ENCODE measurements at places on chromosomes 1 and 21. TPM values are rescaled to one million over a fixed set of nuclear protein-coding genes. Genes with fewer than 3 reads are reported as not detected.

GRCh38 chr1:181486098-181486420 lies 2.7 kb downstream of the CACNA1E start:
- H3K27me3 ChIP-seq, result no peaks in the 10 kb centered on the region
- peak overlapping the region; percentile 74 for H3K4me3 ChIP-seq
- H3K36me3 ChIP-seq, result no peaks in the 10 kb centered on the region
- peaks cover 3% of the 10 kb centered on the region for H3K4me1 ChIP-seq

GRCh38 chr1:232553809-232554208 lies 76.1 kb downstream of the SIPA1L2 start:
- no peaks in the 10 kb centered on the region for H3K4me1 ChIP-seq
- DNase-seq, result no peak
- H3K27ac ChIP-seq, result no peak overlapping the region

DNA sequence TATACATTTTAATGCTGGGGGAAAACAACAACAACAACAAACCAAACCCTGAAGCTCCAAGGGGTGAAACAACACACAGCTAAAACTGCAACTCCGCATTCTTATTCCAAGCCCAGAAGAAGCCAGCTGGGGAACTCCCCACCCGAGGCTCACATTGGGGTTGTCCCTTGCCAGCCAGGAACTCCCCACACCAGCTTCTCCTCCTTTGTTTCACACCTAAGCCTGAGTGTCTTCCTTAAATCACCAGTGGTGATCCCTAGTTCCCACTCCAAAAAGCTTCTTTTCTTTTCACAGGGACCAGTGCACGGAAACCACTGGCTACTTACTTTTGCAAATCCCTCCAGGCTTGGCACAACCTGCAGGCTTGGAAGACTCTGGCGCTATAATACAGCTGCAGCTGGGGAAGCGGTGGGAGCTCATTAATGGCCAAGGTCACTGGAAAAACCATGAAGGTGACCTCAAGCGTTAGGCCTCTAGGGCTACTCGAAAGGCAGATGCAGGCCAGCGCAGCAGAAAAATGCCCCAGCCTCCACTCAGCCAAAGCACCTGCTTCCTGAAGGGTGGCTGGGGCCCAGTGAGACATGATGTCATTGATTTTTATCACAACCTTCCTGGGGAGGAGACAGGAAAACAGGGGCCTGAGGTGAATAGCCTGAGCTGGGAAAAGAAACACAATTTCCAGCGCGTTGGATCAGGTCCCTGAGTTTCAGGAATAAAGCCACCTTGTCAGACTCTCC lies 40.1 kb downstream of the TLR5 start:
- no peak overlapping the region for H3K4me3 ChIP-seq
- no peaks in the 10 kb centered on the region for H3K4me1 ChIP-seq
- H3K36me3 ChIP-seq, result no peaks in the 10 kb centered on the region
- H3K27ac ChIP-seq, result no peak overlapping the region
- H3K27me3 ChIP-seq, result no peaks in the 10 kb centered on the region

DNA sequence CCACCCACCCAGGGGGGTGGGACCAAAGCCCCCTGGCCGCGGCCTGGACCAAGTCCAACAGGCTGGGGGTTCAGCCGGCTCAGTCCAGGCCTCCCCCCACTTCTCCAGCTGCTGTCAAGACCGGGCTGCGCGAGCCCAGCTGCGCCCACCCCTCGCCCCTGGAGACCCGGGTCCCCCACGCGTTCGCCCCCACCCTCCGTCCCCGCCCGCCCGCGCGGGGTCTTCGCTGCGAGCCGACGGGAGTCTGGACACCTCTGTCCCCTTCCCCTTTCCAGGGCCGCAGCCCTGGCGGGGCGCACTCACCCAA lies 253 bp downstream of the RAP1GAP start:
- DNase-seq, result no peak
- H3K4me3 ChIP-seq, result no peak overlapping the region
- peaks cover 3% of the 10 kb centered on the region for H3K4me1 ChIP-seq

GRCh38 chr1:171210355-171210754 lies 25.3 kb downstream of the FMO2 start:
- H3K4me3 ChIP-seq, result no peak overlapping the region
- DNase-seq, result no peak
- no peaks in the 10 kb centered on the region for H3K4me1 ChIP-seq

DNA sequence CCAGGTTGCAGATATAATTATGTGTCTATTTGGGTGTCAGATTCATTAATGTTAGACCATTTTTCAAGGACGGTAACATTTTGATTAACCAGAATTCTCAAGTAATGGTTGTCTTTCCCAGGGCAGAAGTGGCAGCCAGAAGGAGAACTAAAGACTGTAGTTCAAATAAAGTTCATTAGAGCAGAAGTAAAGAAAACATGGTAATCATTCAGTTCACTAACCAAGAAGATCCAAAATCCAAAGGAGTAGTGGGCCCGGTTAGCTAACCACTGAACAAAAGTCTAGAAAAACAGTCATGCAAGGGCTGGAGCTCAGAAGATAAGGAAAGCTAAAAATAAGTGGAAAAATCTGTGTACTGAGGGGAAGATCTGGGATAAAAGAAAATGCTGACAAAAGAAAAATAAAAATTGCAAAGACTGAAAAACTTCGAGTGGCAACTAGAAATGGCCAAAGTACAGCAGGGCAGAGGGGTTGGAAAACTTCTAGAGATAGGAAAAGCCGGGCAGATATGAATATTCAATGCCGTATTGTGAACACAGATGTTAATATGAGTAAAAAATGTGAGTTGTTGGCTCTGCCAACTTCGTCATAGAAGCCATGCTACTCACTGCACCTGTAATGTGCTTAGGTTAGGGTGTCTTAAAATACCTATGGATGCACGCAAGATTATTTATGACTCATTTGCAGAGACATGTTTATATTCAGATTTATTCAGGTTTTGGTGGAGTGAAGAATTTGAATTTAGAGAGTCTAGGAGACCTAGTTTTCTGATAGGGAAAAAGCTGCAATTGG lies 925.9 kb downstream of the LTN1 start:
- no peak overlapping the region for H3K27ac ChIP-seq
- no peaks in the 10 kb centered on the region for H3K27me3 ChIP-seq
- H3K4me3 ChIP-seq, result no peak overlapping the region
- H3K36me3 ChIP-seq, result no peaks in the 10 kb centered on the region

DNA sequence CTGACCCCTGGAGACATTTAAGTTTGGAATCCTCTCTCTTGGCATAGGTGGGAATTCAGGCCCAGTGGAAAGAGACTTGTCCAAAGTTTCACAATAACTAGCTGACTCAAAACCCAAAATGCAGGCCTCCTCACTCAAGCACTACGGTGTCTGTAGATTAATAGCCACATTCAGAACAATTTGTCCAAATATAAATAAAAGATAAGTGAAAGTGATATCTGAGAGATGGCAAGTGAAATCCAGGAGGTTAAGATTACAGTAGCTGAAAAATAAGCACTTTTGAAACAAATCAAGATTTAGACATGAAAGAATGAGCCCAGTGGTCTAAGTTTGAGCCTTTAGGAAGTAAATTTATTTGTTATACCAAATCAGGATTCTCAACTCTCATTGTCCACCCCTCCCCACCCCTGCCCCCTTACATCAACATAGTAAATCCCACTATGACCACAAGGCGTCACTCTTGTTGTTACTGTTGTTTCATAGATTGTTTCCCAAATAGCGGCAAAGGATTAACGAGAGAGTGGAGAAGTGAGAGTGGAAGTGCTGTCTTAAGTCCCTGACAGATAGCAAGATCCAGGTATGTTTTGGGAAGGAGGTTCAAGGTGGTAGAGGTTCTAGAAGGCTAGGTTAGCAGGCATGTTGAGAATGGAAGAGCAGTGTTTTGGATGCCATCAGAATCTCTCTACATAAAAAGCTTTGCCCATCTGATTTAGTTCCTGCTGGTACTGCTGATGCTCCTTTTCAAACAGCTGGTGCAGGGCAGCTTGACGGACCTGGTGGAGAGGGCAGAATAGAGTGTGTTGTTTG lies 7.1 kb upstream of the TPM3 start:
- no peak overlapping the region for H3K4me3 ChIP-seq
- no peaks in the 10 kb centered on the region for H3K27me3 ChIP-seq
- no peaks in the 10 kb centered on the region for H3K4me1 ChIP-seq
- no peaks in the 10 kb centered on the region for H3K36me3 ChIP-seq
- DNase-seq, result no peak
- no peak overlapping the region for H3K27ac ChIP-seq

- H3K27me3 ChIP-seq, result no peaks in the 10 kb centered on the region
- H3K27ac ChIP-seq, result no peak overlapping the region
- peaks cover 13% of the 10 kb centered on the region for H3K4me1 ChIP-seq
- H3K36me3 ChIP-seq, result peaks cover 39% of the 10 kb centered on the region
- H3K4me3 ChIP-seq, result no peak overlapping the region
Measured at GRCh38 chr1:53313556-53313955, 14.3 kb downstream of the LRP8 start.

GRCh38 chr1:71193153-71193552 lies 112.3 kb upstream of the ZRANB2 start:
- no peak overlapping the region for H3K27ac ChIP-seq
- H3K27me3 ChIP-seq, result no peaks in the 10 kb centered on the region
- no peak for DNase-seq
- no peaks in the 10 kb centered on the region for H3K4me1 ChIP-seq

GRCh38 chr1:39113109-39113743 lies 87.1 kb downstream of the NDUFS5 start:
- H3K4me1 ChIP-seq, result peaks cover 21% of the 10 kb centered on the region
- no peak for DNase-seq
- no peak overlapping the region for H3K4me3 ChIP-seq
- no peak overlapping the region for H3K27ac ChIP-seq

- peaks cover 1% of the 10 kb centered on the region for H3K27me3 ChIP-seq
- H3K36me3 ChIP-seq, result no peaks in the 10 kb centered on the region
- no peak overlapping the region for H3K27ac ChIP-seq
Measured at GRCh38 chr1:228373681-228374571, 32.7 kb downstream of the TRIM11 start.

- no peak overlapping the region for H3K27ac ChIP-seq
- no peak overlapping the region for H3K4me3 ChIP-seq
- no peaks in the 10 kb centered on the region for H3K36me3 ChIP-seq
Measured at GRCh38 chr1:222018041-222018440, 276.2 kb upstream of the DUSP10 start.

The NLRP3 gene
- total RNA-seq, result 9.5 TPM

The TNFAIP8L2 gene
- total RNA-seq, result 6.2 TPM

The CYP4A22 gene
- not detected for total RNA-seq

The SPAG17 gene
- not detected for total RNA-seq

The FAM163A gene
- not detected for total RNA-seq

Measured in GM12878 (cell line).